ENCODE measurements at places on chromosomes 11 and 22.

- DNase-seq = no peak
Observed at GRCh38 chr11:65826984-65827735, 6.6 kb upstream of the SNX32 start.

DNA sequence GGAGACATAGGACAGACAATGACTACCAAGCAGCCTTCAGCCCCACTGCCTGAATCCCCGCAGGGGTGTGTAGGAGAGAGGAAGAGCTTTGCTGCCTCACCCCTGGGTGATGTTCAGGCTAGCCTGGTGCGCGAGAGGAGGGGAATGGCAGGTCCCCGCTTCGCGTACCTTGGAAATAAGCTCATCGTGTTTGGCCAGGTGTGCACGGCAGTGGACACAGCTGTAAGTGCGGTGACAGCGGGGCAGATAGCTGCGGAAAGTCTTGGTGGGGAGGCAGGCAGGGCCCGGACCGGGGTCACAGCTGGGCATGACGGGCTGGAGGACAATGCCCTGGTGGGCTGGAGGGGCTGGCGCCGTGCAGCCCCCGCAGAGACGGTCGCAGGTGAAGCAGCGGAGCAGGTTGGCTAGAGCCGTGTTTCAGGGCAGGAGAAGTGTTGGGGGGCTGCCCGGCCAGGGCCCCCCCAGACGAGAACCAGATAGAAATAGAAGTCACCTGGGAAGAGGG, 2.9 kb downstream of the YPEL4 start:
- DNase-seq = no peak

DNA sequence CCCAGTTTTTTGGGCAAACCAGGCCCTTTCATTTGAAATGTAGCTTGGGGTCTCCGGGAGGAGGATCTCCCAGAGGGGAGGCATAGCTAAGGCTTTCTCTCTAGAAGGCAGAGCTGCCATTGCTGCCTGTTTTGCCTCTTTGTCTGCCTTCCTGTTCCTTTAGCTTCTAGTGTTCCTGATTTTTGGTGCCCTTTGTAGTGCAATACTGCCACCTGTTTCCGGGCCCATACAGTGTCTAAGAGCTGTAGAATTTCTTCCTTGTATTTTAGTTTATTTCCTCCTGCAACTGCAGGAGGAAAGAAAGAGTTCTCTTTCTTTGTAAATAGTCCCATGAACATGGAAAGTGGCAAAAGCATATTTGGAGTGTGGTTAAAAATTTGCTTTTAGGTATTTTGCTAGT, 19.3 kb upstream of the GLYATL1 start:
- no peak for DNase-seq

DNA sequence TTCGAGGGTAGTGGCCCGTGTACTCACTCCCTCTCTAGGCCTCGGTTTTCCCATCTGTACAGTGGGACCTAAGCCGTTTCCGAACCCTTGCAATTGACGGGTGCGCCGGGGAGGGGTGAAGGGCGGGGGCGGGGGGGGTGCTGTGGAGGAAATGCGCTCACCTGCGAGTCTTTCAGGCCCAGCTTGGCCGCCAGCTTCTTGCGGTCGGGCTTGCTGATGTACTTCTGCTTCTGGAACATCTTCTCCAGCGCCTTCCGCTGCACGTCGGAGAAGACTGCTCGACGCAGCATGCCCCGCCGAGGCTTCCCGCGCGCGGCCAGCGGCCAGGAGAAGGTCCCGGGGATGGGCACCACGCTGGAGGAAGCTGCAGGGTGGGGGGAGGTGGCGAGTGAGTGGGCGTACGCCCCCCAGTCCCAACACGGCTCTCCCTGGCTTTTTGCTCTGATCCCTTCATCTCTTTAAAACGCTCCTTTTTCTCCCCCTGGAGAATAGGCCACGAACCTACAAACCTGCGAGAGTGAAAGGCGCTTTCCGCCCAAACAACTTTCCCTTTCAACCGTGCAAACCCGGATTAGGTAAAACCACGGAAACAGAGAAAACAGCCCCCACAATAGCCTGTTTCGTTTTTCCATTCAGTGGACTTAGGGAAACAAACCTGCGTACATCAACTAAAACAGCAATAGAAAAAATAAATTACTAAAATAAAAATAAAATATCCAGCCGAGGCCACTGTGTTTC, 3.2 kb downstream of the DBX1 start:
- no peak for DNase-seq

DNA sequence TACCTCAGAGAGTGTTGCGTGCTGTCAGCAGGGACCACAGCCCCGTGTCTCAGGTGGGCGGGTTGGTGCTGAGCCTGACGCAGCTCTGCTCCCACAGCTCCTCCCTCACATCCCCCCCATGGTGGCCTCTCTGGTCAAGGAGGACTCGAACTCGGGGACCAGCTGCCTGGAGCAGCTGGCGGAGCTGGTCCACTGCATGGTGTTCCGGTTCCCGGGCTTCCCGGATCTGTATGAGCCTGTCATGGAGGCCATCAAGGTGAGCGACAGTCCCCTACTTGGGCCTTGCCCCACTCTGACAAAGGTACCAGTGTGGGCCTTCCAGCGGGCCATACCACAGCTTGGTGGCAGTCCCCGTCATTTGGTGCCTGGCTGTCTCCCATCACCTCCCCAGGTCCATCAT, 11.8 kb downstream of the USP35 start:
- no peak for DNase-seq

- no peak for DNase-seq
Observed at GRCh38 chr11:32417806-32418205, 17.5 kb downstream of the WT1 start.

DNA sequence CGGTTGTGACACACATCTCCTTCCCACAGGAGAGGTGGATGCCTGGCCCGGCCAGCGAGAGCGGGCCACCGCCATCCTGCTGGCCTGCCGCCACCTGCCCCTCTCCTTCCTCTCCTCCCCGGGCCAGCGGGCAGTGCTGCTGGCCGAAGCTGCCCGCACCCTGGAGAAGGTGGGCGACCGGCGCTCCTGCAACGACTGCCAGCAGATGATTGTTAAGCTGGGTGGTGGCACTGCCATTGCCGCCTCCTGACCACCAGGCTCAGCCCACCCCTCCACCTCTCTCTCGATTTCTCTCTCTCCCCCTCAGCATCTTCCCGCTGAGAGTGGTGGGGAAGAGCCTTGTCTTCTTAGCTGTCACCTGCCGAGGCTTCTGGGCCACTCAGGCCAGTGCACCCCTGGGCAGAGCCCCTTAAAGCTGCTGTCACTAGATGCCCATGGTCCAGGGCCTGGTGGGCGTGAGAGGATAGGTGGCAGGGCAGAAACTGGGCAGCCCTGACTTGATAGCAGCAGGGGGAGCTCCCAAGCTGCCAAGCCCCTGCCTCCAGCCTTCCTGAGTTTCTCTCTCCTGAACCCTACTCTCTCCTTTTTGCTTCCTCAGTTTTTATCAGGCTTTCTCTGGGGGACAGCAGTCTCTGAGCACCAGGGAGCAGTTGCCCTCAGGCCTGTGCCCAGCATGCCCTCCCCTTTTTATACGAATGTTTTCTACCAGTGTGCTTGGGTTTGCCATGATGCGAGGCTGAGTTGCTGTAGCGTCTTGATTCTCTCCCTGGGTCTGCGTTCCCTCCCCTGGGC, 9.3 kb downstream of the SHISA8 start:
- DNase-seq = no peak

DNA sequence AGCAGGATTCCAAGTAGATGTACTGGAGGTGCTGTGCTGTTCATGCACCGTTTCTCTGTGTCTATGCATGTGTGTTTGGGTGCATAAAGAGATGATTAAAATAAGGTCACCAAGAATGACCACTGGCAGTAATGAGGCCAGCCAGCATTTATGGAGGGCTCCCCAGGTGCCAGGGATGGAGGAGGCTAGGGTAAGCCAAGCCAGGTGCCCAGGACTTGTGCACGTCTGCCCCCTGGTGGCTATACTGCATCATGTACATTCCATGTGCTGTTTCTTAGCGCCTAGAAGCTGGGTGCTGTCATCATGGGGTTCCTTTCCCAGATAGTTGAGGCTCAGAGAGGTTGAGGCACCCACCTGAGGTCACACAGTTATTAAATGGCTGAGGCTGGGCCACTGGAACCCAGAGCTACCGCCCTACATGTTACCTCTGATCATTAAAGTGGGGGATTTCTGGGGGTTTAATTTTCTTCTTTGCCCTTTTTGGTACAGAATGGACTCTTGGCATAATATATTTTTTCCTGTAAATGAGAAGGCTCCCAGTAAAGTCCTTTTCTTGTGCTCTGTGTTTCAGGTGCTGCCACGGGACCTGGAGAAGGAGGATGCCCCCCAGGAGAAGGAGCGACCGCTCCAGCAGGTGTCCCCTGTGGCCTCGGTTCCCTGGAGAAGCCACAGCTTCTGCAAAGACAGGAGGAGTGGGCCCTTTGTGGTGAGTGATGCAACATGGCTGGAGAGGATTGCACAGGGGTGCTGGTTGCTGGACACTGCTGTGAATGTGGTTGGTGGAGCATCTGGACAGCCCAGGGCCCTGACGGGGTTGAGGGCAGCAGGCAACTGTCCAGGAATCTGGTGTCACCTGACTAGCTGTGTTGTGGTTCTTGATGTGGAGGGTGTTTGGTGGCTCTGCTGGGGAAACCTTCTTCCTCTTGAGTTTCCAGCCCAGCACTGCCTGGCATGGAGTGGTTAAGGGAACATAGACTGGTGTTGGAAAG, 96.4 kb downstream of the KIAA1671 start:
- no peak for DNase-seq

DNA sequence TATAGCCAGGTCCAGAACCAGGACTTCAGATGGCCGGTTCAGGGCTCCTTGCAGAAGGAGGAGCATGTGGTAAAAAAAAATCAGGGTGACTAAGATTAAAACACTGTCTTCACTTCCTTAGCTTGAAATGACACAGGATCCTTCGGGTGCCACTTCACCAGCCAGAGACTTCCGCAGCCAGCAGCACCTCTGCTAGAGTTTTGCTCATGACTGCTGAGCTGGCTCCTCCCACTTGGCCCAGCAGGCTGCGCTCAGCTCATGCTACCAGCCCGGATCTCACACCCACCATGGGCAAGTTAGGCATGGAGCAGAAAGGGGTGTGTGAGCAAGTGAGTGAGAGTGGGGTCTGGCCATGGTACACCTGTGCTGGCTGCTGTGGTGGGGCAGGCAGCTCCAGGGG, 6.6 kb upstream of the MS4A18 start:
- DNase-seq = no peak

GRCh38 chr11:565921-566509, 5.2 kb downstream of the RASSF7 start:
- no peak for DNase-seq

DNA sequence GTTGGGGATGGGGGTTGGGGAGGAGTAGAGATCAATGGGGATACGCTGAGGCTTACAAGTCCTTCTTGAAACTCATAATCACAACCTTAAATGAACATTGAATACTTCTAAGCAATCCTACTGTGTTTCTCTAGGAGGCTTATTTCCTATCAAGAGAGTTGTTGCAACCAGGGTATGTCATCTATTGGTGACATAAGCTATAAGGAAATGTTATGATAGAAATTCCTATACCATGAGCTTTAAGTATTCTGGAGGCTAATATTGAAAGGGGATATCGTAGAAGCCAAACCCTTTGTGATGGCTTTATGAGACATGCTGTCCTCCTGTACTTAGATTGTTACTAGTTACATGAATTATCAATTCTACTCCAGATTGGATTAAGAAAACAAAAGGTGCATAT, 72.9 kb downstream of the DKK3 start:
- no peak for DNase-seq

- no peak for DNase-seq
Observed at GRCh38 chr22:30041881-30042280, 38.4 kb upstream of the HORMAD2 start.

DNA sequence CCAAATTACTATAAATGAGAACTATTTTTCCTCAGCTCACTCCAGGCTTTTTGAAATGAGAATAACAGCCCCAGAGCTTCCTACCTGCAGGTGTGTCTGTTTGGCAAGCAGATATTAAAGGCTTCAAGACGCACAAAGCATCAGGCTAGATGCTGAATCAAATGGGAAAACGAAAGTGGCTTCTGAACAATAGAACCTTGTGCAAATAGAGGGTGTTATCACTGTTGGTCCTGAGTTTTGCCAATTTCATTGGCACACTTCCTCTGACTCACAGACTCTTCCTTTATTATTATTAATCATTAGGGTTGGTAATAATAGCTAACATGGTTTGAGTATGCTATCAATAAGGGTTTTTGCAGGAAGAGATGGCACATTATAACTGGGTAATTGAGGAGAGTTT, 13.4 kb downstream of the SYT13 start:
- no peak for DNase-seq

DNA sequence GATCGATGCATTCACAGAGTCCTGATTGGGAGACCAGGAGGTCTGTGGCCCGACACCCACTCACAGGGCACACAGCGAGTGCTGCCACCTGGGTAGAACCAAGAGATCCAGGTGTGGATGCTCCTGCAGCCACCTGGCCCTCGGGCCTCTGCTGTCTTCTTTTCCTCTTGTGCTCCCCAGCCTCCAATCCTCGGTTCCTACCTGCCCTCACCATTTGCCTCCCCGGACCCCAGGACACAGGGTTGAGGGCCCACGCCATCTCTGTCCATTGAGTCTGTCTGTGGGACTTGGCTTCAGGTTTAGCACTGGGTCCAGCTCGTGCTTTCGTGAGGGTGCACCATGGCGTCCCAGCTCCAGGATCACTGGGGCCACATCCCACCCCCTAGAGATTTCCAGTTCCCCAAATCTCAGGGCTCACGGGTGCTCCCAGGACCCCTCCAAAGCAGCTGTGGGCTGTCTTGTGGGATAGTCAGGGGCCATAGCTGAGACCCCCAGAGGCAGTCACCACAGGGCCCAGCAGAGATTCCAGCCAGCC, 591.1 kb downstream of the BRD1 start:
- DNase-seq = no peak

- DNase-seq = no peak
Observed at GRCh38 chr11:12393691-12394090, 16.3 kb downstream of the PARVA start.

DNA sequence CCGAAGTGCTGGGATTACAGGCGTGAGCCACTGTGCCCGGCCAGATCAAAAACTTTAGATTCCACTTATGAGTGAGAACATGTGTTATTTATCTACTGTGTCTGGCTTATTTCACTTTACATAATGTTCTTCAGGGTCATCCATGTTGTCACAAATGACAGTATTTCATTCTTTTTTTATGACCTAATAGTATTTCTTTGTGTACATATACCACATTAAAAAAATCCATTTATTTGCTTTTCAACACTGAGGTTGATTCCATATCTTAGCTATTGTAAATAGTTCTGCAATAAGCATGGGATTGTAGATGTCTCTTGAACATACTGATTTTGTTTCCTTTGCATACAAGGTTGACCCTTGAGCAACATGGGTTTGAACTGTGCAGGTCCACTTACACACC, 13.2 kb upstream of the SCGB1D1 start:
- no peak for DNase-seq

GRCh38 chr11:111355101-111355500, 24.0 kb downstream of the POU2AF1 start:
- no peak for DNase-seq

GRCh38 chr11:132423266-132423665, 1052.9 kb downstream of the NTM start:
- no peak for DNase-seq

- DNase-seq = no peak
Observed at GRCh38 chr11:24422376-24422775, 74.5 kb upstream of the LUZP2 start.

GRCh38 chr22:32545801-32546200, 71.2 kb downstream of the FBXO7 start:
- DNase-seq = no peak

DNA sequence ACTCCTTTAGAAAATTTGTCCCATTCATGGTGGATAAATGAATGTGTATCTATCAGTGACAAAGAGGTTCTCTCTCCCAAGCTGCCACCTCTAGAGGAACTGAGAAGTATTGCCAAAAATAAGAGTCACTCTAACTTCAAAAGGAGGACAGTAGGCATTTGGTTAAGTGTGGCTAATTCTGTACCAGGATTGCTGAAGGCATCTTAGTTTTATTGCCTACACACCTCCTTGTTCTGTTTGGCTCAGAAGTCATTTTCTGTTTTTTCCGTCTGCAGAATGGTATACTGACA, 189.0 kb upstream of the MPPED2 start:
- DNase-seq = no peak
